ENCODE measurements at places on chromosomes 1 and 21.
A peak's percentile ranks its signal among the peaks of the same experiment; 100 is the strongest.

DNA sequence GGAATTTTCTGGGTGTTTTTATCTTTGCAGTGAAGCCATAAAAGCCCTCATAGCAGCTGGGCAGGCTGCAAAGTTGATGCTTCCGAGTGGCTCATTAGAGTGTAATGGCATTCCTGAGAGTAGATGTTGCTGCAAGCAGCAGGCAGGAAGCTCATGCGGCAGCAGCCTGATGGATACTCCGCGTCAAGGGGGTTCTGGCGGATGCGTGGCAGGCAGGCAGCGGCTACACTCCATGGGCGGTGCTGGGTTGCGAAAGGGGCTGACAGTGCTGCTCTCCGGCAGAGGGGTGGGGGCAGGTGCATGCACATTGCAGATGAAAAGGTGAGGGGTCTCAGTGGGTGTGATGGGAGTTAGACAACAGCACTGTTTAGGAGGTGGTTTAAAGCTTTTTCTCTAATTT lies 93.2 kb upstream of the AJAP1 start:
- no peak for DNase-seq

DNA sequence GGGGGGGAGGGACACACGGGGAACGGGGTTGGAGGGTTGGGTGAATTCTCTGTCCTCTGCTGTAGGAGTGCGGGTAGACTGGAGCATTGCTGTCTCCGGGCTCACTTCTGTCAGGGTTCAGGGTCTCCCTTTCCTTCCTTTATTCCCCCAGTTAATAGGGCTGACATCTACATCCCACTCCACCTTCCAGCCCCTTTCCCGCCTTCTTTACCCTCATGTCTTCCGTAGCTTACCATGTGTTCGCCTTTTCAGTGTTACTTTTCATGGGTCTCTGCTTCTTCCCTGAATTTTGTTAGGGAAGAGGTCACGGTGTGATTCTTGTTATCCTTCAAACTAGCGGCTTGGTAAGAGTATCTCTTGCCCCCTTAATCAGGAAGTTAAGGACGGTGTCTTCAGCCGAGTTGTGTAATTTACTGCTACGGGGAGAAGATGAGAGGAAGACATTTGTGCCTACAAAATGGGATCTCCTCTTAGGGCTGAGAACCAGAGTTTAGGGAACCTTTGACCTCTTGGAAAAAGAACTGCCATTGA lies 917 bp downstream of the RAP1A start:
- no peak for DNase-seq

- no peak for DNase-seq
Measured at GRCh38 chr1:34013136-34013535, 149.3 kb downstream of the HMGB4 start.

DNA sequence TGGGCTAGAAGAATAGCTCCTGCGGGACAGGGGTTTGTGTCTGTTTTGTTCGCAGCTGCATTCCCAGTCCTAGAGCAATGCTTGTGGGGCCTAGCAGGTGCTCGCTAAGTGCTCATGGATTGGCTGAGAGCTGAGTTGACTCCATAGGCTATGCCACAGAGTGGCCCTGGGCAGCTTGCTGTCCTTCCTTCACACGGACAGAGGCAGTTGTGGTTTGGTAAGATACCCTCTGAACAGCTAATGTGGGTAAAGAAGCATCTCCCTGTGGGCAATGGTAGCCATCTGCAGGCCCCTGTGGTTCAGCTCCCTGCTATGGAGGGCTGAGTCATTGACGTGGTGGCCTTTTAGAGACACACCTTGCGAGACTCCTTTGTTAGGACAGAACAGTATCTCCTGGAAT lies 23.5 kb upstream of the LBR start:
- no peak for DNase-seq

DNA sequence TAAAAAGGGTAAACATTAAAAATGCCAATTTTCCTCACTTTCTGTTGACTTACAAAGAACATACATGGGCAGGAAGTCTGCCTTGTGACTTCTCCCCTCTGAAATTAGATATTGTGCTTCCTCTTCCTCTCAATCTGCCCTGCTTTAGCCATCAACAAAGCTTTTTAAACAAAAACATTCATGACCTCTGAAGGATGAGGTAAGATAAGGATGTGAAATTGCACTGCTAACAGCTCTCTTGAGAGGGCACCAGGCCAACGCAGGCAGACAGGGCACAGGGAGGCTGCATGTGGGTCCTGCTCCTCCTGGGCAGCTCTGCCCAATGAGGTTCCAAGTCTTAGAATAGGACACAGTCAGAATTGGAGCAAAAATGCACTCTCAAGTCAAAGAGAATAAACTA lies 62.1 kb downstream of the DEGS1 start:
- DNase-seq: peak; percentile 61

DNA sequence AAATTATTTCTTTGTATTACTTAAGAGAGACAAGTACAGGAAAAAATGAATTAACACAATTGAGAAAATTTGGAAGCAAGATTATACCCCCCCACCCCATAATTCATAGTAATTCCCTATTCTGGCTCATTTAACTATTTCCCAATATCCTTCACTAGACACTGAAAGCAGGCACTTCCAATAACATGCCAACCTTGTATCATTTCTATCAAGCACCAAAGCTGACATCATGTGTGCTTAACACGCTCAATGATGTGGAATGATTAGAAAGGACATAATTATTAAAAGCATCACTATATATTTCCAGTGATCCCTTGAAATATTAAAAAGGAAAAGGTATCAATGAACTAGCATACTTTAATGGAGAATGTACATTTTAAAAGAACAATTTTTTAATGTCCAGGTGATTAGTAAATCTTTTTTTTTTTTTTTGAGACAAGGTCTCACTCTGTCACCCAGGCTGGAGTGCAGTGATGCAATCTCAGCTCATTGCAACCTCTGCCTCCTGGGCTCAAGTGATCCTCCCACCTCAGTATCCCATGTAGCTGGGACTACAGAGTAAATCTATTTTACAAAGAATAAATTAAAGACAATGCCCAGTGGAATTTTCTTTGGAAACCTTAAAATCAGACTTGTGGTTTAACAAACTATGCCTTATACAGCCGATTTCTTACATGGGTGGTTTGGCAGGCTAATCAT lies 443.9 kb downstream of the DSCAM start:
- no peak for DNase-seq

- no peak for DNase-seq
Measured at GRCh38 chr21:45479691-45480675, 62.3 kb downstream of the SLC19A1 start.

GRCh38 chr1:8004803-8005573 lies 21.1 kb downstream of the ERRFI1 start:
- DNase-seq: no peak

DNA sequence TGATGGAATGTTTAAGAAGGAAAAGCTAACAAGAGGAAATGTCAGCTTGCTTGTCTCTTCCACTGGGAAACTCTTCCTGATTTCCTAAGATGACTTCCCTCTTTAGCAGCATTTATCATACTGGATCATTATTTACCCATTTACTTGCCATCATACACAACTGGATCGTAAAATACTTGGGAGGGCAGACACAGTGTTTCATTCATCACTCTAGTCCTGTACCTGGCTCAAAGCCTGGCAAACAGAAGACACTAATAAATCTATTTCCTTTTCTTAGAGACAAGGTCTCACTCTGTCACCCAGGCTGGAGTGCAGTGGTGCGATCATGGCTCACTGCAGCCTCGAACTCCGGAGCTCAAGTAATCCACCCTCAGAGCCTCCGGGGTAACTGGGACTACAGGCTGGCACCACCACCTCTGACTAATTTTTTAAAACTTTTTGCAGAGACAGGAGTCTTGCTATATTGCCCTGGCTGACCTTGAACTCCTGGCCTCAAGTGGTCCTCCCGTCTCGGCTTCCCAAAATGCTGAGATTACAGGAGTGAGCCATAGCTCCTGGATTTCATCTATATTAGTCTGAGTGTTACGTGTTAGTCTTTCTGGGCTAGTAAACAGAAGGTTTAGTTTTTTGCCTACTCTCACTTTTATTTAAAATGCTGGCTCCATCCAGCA lies 574.6 kb downstream of the SMYD3 start:
- no peak for DNase-seq

- peak; percentile 50 for DNase-seq
Measured at GRCh38 chr1:176177764-176178163, 29.3 kb downstream of the COP1 start.

- DNase-seq: no peak
Measured at GRCh38 chr1:63122079-63122478, 200.3 kb upstream of the FOXD3 start.

All from T-helper 1 cell (primary cell).